ENCODE measurements at places on chromosomes 3 and 15.

DNA sequence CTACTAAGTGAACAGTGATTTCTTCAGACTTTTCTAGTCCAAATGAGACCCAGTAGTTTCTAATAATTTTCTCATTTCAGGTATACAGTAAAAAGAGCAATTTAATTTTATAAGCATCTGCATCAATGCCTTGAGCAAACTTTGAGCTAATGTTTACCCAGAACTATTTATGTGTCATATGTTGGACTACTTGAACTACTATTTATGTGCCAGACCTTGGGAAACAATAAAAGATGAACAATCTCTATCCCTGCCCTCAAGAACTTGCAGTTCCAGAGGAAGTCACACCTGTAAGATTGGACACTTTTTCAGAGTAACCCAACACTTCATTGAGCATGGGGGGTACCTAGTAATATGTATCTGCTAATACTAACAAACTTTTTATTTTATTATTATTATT, 2.3 kb upstream of the UBE3A start:
- no peak for DNase-seq

GRCh38 chr15:60718661-60719069, 239.7 kb upstream of the ICE2 start:
- no peak for DNase-seq

DNA sequence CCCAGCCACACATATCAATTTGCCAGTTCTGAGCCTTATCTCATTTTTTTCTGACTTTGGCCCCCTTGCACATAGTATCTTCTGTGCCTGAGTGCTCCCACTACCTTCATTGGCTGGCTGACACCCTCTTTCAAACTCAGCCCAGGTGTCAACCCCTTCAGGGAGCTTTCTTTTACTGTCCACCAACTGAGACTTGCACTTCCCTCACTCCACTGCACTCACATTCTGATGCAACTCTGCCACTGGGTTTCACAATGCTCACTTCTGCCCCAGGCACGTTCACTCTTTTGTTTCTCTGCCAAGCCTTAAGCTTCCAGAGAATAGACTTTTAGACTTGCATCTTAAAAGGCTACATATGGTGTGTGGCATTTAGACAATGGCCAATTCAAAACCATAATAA, 101.5 kb upstream of the CBLB start:
- peak; percentile 80 for DNase-seq

- DNase-seq, result no peak
Measured at GRCh38 chr3:143914257-143914656, 57.4 kb upstream of the DIPK2A start.

- DNase-seq, result no peak
Measured at GRCh38 chr3:105759442-105760078, 109.3 kb downstream of the CBLB start.

- DNase-seq, result no peak
Measured at GRCh38 chr3:2090095-2090911, 8.4 kb upstream of the CNTN4 start.

DNA sequence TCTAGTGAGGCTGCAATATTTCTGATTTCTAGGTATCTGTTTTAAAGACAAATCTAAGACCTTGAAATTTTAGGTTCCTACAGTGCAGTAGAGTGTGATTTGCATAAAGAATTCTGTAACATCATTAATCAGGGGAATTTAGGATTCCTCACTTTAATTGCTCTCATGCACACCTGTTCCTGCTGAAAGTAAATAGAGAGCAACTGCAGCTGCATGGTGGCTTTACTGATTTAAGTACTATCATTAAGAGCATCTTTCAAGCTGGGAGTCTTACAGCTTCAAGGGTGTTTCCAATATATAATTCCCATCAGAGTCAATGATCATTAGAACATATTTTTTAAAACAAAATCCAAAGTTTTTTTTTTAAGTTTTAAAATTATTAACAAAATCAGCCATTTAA, 36.0 kb upstream of the C3orf70 start:
- no peak for DNase-seq

DNA sequence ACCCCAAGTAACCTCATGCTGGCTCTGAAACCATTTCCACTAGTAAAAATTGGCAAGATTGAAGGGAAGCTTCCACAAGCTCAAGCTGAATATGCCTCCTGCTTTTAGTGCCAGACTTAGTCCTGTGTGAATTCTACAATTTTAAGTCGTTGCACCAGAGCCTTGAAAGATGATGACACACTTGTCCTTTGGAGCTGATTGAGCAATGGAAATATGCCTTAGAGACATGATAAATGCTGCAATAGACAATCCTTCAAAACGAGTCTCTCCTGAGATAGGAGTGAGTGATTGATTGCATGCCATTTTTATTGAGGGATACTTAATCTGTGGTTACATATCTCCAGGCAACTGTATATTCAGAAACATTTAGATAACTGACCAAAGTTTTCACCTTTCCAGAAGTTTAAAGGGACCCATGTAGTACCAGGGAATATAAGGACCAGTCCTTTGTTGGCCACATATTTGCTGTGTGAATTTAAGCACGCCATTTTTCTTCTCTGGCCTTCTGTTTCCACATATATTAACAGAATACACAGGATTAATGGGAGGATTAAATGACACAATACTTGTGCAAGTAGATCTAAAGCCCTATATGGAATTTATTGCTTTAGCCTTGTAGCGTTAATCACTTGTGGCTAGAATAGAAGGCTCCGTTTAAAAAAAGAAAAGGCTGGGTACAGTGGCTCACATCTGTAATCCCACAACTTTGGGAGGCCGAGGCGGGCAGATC, 65.1 kb downstream of the PPARG start:
- peak; percentile 62 for DNase-seq

GRCh38 chr15:41566121-41566885, 7.3 kb downstream of the TYRO3 start:
- no peak for DNase-seq
